ENCODE measurements at places on chromosomes 16 and 17.

GRCh38 chr17:76911299-76912017 lies 43.3 kb downstream of the MGAT5B start:
- DNase-seq: no peak

- DNase-seq: peak; percentile 45
These were observed 15.7 kb downstream of the SLC16A3 start for GRCh38 chr17:82244413-82245133.

DNA sequence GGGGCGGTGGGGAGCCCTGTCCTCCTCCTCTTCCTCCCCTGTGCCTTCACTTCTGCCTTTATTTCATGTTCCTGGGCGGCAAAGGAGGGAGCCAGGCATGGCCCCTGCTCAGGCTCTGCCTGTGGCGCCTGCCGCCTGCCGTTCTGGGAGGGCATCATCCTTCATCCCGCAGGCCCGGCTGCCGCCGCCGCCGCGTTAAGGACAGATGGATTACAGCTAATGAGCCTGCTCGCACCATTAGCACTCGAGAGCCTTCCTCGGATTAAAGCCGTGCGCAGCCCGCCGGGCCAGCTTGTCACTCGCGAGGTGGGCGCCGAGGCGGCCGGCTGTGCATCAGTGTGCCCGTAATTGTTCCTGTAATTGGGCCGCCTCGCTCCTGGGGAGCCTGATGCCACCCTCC lies 127.7 kb upstream of the GSE1 start:
- DNase-seq: no peak

GRCh38 chr17:37490022-37490587 lies 414 bp downstream of the DUSP14 start:
- peak; percentile 76 for DNase-seq

GRCh38 chr16:1035066-1035415 lies 37.5 kb upstream of the SSTR5 start:
- no peak for DNase-seq

DNA sequence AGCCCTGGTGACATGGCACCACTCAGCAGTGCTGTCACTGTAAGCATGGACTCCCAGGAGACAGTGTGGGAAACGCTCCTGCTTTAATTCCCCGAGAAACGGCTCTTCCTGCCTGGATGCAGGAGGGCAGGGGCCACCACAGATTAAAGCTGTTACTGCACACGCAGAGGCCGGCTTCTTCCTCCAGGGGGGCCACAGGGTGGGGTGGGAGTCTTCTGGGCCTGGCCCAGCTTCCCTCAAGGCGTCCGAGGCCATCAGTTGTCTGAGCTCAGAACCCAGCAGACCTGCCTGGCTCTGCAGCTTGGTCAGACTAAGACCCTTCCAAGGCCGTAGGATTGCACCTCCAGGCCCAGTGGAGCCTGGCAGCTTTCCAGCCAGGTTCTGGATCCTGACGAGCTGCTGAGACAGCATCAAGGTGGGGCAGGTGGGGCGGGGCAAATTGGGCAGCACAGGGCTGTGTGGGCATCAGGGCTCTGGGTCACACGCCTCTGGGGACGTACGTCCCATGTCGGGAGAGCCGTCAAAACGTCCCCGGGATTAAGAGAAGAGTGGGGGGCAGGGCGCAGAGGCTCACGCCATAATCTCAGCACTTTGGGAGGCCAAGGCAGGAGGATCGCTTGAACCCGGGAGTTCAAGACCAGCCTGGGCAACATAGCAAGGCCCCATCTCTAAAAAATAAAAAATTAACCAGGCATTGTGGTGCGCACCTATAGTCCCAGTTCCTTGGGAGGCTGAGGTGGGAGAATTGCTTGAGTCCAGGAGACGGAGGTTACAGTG lies 5.0 kb upstream of the CAPN15 start:
- no peak for DNase-seq

GRCh38 chr16:15694499-15694898 lies 44.5 kb downstream of the NDE1 start:
- no peak for DNase-seq

GRCh38 chr17:79970576-79971068 lies 65.0 kb downstream of the TBC1D16 start:
- DNase-seq: peak; percentile 42

DNA sequence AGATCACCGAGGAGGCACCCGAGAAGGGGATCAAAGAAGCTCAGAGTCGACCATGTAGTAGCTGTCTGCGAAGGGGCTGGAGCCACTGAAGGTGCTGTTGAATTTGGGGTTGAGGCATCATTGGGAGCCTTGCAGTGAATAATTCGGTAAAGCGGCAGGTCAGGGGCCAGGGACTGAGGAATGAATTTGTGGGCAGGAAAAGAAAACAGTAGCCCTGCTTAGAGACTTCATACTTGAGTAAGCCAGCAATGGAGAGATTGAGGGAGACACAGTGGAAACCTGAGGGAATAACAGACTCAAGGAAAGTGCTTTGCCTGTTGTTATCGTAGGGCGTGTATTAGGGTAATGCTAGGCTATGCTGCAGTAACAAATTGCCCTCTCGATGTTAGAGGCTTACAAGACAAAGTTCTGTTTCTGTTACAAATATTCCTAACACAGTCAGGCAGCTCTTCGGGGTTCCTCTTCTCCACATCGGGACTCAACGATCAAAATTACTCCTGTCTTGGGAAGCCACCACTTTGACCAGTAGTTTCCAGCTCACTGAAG lies 13.4 kb upstream of the HERPUD1 start:
- no peak for DNase-seq

DNA sequence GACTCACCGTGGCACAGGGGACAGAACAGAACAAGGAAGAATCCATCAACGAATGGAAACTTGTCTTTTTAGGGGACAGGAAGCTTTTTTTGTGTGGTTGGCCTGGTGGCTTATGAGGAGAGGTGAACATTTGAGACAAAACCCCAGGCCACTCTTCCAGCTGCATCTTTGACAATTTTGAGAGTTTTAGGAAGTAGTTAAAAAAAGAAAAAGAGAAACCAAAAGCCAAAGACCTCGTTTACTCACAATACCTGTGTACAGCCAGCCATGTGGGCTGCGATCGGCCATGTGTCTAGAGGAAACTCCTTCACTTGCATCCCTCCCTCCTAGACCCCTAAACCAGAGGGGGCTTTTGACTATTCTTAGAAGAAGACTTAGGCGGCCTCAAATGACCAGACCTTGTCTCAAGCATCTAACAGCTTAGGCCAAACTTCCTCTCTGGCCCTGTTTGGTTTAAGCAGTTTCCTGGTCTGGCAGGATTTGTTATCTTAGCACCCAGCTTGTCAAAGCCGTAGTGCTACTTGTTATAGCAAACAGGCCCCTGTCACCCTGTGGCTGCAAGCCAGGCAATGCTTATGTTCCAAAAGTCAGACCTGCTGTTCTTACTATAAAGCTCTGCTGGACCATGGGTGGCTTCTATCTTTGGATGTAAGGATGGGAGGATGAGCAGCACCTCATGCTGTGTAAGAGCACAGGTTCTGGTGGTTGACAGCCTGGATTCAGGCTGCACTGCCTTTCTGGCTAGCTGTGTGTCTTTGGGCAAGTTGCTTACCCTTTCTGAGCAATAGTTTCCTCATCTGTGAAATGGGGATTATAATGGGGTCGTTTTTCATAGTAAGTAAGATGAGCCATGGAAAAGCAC lies 17.7 kb downstream of the KSR1 start:
- DNase-seq: peak; percentile 70

DNA sequence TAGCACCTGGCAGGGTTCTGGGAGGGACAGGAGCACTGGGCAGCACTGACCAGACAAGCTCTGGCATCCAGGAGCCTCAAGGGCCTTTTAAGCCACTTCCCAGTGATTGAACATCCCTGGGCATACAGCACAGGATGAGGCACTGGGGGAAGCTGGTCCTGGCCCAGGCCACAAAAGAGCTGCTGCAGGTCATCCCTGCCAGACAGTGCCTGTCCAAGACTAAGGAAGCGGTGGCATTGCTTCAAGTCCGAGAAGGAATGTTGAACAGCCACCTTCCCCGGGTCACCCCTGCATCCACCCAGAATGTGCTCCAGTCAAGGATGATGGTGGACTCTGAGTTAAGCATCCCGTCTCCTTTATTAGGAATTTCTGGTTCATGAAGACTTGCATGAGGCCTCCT lies 1.2 kb upstream of the OSBPL7 start:
- no peak for DNase-seq

- DNase-seq: no peak
These were observed 237.3 kb downstream of the XYLT1 start for GRCh38 chr16:17233318-17234002.

GRCh38 chr17:65956814-65957213 lies 235.1 kb downstream of the CEP112 start:
- DNase-seq: no peak

DNA sequence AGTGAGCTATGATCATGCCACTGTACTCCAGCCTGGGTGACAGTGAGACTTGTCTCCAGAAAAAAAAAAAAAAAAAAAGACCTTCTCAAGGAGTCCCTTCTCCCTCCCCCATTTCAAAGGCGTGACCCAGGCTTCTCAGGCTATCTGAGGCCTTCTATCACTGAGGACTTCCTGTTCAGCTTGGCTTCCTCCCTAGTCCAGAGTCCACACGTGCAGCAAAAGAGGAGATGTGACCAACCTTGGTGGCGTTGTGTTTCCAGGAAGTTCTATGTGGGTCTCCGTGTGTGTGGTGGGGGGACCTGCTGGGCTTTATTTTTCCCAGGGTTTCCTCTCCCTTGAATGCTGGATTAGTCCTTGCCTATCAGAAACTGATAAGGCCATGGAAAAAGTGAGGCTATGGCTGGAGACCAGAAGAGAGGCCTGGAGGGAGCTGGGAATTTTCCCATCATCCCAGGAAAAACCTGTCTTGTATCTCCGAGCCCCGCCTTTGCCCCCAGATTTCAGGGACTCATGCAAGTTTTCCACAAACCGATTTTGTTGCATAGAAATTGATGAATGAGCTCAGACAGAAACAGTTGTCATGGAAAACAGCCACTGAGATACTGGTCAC lies 148.1 kb downstream of the SALL1 start:
- no peak for DNase-seq

GRCh38 chr16:3841729-3842508 lies 38.6 kb downstream of the CREBBP start:
- DNase-seq: no peak

Measured in CD4-positive, alpha-beta T cell treated with Interleukin-6 for 4 hours (primary cell).